ENCODE measurements at places on chromosomes 12 and 14.

GRCh38 chr14:105866841-105867321 is 340.5 kb downstream of the TMEM121 start:
- DNase-seq: no peak

GRCh38 chr12:46777587-46777986 is 48.2 kb downstream of the SLC38A4 start:
- no peak for DNase-seq

GRCh38 chr12:131082290-131083194 is 128.8 kb downstream of the ADGRD1 start:
- no peak for DNase-seq

- no peak for DNase-seq
These were observed 11.3 kb upstream of the SLC5A8 start for GRCh38 chr12:101221301-101221700.

DNA sequence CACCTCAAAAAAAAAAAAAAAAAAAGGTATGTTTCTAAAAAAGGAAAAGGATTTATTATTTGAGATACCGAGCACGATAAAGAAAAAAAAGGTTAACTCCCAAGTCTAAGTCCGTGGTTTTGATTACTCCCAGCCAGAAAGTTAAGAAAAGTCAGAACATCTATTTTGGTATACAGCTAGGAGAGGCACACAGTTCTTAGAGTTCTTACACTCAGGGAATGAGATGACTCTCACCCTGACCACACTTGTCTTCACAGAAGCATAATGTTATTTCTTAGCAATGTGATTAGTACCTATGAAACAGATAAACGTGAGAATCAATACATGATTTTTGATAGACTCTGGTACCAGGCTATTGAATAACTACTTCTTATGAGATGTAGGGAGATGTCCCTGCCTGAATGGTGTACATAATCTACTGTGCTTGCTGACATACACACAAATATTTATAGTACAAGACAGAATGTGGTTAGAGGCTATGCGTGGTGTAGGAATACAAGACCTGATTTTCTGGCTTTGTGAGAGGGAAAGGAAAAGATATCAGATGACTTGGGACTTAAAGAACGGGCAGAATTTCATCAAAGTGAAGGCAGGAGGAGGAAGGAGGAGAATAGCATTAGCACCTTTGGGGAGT is 31.6 kb downstream of the LIMA1 start:
- no peak for DNase-seq

DNA sequence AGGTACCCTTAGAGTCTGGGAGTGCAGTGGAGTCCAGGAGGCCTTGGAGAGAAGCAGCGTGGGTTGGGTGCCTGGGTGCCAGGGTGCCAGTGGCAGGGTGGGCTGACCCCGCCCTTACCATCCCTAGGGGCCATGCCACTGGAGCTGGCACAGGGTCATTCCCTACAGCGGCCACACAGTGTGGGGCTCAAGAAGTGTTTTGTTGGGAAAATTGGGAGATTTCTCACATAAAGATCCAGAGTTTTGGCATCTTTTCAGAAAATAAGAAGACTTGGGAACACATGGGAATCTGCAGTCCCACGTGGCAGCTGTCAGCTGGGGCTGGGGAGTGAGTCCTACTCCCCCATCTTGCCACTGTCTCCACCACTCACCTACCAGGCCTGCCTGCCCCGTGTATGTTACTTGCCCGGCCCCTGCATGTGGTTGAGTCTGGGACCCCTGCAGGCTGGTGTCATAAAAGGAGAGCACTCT is 4.2 kb downstream of the VASH1 start:
- no peak for DNase-seq

DNA sequence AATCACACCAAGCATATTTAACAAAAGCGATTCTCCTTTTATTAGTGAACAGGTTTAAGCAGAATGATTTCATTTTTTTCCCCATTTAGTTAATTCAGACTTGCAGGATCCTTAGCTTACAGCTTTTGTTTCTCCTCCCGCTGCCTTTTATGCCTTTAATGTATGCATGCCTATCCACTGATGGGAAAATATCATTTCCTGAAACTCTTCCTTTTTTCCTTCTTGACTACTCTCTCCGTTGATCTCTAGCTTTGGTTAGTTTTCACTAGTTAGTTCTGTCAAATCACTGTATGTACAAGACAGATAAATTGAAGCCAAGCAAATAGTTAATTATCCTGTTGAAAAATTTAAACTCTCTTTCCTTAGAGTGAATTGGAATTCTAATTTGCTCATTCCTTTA is 26.3 kb downstream of the NKX2-1 start:
- DNase-seq: no peak

DNA sequence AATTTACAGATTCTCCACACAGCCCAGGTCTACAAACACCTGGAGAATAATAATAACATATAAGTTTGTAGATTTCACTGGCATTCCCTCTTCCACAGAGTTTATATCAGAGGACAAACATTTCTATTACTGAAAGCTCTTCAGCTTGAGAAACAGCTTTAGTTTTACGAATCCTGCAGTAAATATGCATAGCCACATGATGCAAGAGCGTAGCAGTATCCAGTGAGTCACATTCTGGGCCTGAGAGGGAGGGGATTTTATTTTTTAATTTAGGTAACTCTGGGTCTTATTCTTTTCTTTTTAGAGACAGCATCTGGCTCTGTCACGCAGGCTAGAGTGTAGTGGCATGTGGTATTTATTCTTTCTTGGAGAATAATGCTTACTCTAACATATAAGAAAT is 1002.8 kb downstream of the TRHDE start:
- no peak for DNase-seq

GRCh38 chr12:3187846-3188770 is 110.9 kb downstream of the TSPAN9 start:
- DNase-seq: no peak

DNA sequence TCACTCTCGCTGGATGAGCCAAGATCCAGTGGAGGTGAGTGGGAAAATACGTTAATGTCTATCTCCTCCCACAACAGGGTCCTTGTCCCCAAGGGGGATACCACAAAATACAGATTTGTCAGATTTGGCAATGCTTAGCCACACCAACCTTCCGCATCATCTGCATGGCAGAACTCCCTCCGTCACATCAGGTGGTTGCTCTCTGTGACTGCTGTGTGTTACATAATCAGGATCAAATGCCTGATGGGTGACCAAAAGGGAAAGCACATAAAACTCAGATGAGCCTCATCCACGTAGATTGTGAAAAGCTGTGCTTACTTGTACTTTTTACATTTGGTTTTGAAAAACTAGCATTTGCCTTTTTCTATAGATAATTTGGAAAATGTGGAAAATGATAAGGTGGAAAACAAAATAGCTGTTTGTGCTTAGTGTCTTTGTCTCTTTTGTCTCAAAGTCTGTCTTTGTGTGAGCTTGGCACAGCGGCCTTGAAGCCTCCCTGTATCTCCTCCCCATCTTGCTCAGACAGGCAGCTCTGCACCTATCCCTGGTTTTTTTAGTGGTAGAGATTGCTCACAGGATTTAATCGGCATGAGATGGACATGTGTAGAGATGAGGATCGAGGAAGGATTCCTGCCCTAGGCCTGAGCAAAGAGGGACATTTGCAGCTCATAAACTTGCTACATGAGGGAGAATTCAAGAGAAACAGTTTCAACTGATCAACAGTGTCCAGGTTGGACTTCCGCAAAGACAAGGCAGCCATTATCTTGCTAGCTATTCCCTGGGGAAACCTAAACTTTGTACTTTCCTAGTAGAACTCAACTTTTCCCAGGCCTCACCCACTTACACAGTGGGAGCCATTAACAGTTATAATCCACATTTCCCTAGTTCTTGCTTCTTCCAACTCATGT is 3.6 kb upstream of the FGF6 start:
- DNase-seq: no peak

GRCh38 chr12:87847147-87847546 is 182.1 kb downstream of the C12orf50 start:
- no peak for DNase-seq

DNA sequence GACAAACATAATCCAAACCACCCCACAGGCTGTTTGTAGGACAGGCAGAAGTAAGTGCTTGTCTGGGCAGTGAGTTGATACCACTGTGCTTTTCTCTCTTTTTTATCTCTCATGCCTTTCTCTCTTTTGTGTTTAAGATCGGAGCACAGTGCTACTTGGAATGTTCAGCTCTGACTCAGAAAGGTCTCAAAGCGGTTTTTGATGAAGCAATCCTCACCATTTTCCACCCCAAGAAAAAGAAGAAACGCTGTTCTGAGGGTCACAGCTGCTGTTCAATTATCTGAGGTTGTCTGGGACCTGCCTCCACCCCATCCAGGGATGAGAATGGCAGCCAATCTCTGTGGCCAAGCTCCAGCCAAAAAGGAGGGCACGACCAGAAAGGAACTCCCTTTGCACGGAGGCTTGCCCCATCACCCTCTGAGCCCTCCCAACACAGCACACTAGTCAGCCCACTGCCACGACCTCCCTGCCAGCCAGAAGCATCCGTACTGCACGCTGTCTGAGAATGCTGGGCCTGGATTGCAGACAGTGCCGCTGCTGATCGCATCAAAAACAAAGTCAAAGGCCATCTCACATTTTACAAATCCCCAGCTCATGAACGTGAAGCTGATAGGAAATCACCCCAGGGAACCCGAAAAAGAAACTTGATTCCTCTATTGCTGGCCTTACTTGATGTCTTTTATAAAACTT is 27.8 kb downstream of the GPHB5 start:
- no peak for DNase-seq

DNA sequence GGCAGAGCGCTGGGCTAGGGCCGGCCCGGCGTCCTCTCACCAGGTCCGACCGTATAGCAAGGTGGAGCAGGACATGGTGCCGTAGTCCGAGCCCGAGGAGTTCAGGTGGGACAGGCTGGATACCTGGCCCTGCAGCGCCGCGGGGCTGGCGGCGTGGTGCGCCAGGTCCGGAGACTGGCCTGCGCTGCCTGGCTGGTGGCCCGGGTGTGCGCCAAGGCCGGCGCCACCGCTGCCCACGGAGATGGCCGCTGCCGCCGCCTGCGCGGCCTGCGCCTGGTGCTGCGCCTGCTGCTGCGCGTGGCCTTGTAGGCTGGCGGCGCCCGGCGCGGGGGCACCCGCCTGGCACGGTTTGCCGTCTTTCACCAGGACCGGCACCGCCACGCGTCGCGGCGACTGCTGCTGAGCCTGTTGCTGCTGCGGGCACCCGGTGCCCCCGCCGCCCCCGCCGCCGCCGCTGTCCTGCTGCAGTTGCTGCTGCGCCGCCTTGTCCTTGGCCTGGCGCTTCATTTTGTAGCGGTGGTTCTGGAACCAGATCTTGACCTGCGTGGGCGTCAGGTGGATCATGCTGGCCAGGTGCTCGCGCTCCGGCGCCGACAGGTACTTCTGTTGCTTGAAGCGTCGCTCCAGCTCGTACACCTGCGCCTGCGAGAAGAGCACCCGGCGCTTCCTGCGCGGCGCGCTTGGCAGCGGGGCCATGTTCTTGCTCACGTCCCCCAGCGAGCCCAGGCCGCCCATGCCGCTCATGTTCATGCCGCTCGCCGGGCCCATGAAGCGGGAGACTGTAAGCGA is 2.6 kb downstream of the NKX2-1 start:
- DNase-seq: no peak

DNA sequence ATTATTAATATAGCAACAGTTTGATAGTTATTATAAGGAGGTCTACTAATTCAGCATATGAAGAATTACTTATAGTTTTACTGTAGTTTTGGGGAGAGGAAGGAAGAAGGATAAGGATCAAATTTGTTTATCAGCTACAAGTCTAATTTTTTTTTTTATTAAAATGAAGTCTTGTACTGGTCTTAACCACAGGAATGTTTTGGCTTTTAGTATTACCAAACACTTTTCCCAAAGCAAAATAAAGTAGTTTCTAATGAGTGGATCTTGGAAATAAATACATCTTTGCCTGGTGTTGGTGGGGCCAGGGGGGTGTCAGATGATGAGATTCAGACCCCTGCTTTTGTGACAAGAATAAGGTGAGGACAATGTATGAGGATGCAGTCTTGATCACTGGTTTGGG is 57.2 kb upstream of the ZDHHC17 start:
- DNase-seq: no peak

GRCh38 chr12:113120670-113121370 is 14.7 kb downstream of the RASAL1 start:
- DNase-seq: no peak

GRCh38 chr12:57491393-57492280 is 3.8 kb downstream of the MARS1 start:
- DNase-seq: no peak

DNA sequence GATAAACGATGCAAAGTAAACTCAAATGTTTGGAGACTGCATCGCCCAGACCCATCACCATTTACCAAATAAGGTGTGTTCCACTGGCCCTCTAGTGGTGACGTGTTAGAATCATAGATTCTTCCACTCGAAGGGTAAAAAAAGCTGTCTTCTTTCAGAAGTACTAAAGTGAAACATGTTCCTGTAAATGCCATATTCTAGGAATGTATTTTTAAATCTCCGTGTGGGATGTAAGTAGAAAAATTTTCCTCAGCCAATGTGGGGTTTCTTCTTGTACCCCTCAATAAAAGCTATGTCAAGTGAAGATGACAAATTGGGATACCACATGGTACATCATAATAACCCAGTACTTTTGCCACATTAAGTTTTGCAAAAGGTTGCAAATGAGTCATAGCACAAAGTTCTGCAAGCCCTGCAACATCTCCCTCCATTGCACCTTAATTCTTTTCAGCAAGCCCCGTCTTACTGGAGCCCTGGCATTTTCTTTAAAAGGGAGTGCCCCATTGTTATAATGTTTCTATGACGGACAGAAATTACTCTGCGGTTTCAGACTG is 100.8 kb downstream of the CCER1 start:
- DNase-seq: no peak

DNA sequence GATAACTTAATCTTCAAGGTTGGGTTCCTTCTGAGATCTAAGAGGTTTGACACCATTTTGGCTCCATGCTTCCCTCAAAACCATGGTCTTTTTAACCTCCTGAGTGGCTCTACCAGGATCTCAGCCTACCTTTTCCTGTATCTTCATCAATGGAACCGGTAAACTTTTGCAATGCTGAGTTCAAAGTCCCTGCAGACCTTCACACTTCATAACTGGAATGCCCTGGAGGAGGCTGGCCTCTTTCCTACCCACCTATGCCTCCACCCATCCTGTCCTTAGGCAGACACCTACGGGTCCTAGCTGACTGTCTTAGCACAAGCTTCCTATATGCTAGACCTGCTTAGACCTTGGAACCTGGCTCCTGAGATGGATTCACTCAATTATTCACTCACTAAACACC is 89.5 kb upstream of the EEA1 start:
- DNase-seq: no peak

DNA sequence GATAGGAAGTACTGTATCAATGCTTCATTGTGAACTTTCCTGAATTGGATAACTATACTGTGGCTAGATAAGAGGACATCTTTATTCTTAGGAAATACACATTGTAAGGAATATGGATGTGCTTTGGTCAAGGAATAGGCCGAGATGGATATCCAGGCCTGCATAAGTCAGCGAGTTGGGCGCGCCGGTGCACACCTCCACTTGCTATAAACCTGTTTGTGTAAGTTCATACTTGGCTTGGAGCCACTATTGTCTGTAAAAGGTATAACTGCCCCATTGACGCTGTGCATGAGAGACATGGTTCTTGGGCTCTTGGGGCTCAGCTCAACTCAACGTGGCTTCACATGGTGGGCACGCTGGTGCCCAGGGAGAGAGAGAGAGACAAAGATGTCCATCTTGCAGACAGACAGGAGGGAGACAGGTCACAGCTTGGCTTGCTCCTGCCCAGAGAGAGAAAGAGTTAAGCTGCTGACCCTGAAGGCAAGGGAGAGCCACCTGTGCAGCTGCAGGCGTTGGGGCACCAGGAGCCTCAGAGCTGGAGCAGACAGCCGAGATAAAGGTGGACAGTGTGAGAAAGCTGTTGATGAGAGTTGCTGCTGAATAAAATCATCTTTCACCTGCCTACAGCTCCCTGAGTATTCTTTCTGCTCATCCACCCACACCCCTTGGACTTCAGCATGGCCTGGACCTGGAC is 34.1 kb upstream of the COCH start:
- no peak for DNase-seq

GRCh38 chr14:64702493-64703394 is 1.5 kb upstream of the PLEKHG3 start:
- DNase-seq: no peak
